ENCODE measurements at places on chromosomes 5 and 9.
A peak's percentile ranks its signal among the peaks of the same experiment; 100 is the strongest.

GRCh38 chr9:113309204-113309813 is 6.1 kb upstream of the RNF183 start:
- DNase-seq, result peak; percentile 47

- DNase-seq, result no peak
These were observed 46.9 kb upstream of the GLDC start for GRCh38 chr9:6692433-6692832.

GRCh38 chr9:114721491-114722079 is 39.6 kb upstream of the TEX48 start:
- DNase-seq, result no peak

- no peak for DNase-seq
These were observed 59.7 kb upstream of the NEURL1B start for GRCh38 chr5:172581315-172581714.

DNA sequence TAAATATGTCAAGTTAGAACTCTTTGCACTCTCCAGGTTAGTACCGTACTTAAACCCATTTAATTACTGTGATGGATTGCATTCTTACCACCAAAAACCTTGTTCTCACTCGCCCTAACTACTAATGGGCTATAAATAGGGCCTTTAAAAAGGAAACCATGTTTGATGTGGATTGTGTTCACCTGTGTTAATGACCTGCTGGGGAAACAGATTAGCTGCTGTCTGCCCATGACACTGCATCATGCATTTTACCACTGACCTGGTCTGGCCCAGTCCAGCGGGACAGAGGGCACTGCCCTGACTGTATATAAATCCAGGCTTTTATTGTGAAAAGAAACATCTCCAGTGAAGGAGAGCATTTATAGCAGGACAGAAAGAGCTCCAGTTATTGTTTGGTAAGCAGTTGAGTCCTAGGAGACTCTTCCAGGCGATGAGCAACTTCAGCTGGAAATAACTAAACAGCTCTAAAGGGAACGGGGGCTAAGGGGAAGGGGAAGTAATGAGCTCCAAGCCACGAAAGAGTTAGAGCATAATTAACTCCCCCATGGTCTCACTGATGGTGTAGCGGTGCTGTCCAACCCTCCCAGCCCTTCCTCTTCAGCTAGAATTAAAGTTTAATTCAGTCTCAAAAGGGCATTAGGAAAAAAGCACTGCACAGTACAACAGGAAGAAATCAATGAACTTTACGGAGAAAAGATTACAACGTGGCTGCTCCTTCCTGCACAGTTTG is 303.1 kb downstream of the ENC1 start:
- no peak for DNase-seq

GRCh38 chr5:80967500-80968181 is 7.5 kb downstream of the RASGRF2 start:
- peak; percentile 94 for DNase-seq

GRCh38 chr9:121901616-121902015 is 191.5 kb downstream of the TTLL11 start:
- DNase-seq, result no peak

GRCh38 chr5:154493274-154493673 is 15.2 kb upstream of the HAND1 start:
- DNase-seq, result no peak

DNA sequence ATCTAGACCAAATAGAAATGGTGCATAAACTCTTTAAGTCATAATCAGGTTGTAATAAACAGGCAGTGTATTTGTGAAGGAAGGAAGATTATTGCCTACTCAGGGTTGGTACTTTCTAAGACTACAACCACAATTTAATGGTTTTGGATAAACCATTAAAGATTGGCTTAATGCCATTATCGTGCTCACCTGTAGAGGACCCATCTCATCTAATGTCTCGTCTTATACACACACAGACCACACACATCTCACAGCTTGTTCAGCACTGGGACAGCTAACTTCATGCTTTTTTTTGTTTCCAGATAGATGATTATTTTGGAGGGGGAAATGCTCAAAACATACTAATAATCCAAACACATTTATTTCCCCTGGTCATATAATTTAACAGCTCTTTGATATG is 175.7 kb upstream of the SLC12A2 start:
- DNase-seq, result no peak

- DNase-seq, result no peak
These were observed 1.7 kb downstream of the GFI1B start for GRCh38 chr9:132980157-132980556.

All from kidney capillary endothelial cell (primary cell).